ENCODE measurements at places on chromosomes 16 and 17.

DNA sequence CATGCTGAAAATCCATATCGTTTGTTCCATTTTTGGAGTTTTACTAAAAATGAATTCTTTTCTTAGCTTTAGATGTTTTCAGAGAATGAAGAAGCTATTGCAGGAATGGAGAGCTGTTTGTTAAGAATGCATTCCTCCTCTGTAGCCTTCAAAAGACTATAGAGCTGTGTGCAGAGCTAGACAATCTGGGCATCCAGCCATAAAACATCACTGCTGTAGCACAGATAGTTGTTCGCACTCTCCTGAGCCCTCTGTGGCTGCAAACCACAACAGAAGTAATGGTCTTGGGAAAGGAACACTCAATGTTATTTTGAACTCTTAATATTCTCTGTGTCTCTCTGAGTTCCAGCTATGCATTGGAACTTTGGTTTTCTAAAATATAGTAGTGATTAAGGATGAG is 4.9 kb downstream of the TNRC6C start:
- DNase-seq, result peak; percentile 93

DNA sequence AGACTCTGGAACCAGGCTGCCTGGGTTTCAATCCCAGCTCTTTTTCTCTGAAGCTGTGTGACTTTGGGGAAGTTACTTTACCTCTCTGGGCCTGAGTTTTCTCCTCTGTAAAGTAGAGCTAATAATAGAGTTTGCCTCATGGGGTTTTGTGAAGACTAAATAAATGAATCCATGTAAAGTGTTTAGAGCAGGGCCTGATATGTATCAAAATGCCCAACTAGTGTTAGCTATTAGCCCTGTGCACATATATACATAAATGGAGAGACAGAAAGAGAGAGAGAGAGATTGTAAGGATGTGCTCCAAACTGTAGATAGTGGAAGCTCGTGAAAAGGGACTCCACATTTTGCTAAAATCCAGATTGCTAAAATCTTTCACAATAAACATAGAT is 44.8 kb upstream of the HAPSTR1 start:
- no peak for DNase-seq

DNA sequence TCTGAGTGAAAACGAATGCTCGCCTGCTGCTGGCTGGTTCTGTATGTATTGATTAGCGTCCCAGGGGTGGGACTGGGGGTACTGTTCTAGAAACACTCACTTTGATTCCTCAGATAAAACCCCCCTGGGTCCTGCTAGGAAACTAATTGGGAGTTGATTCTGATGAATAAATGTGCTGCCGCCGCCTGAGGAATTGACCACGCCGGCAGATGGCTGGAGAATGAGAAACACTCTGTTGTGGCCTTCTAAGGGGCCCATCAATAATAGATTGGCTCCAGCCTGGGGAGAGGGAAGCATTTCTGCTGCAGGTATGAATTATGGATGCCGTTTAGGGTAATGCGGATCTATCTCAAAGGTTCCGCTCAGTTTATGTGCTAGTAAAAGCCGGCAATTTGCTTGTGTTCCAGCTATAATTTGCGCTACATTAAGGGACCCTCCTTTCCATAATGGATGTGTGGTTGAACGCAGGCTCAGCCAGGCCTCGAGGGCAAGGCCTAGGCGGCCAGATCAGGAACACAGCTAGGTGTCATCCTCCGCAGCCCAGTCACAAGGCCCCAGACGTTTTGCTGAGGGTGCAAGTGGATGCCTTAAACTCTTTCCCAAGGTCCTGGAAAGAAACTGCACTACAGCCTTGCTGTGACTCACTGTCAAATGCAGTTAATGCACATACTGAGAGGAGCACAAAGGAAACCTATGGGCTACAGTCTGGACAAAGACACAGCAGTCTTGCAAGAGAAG is 132.2 kb upstream of the HS3ST2 start:
- no peak for DNase-seq

DNA sequence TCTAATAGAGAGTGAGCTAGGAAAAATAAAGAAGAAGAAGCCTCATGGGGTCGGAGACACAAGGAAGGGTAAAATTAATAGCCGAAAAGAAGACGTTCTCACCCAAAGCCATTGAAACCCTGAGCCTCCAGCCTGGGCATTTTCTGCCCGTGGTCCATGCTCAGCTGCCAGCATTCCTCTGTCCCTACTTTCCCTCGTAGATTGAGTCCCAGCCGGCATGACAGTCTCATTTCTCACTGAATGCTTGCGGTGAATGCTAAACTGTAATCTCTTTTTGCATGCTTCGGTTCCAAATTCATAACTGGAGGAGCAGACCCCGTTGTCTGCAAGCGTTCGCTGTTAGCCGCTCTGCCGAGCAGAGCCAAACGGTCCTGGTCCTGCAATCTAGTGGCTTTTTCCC is 54.0 kb upstream of the COX10 start:
- no peak for DNase-seq

DNA sequence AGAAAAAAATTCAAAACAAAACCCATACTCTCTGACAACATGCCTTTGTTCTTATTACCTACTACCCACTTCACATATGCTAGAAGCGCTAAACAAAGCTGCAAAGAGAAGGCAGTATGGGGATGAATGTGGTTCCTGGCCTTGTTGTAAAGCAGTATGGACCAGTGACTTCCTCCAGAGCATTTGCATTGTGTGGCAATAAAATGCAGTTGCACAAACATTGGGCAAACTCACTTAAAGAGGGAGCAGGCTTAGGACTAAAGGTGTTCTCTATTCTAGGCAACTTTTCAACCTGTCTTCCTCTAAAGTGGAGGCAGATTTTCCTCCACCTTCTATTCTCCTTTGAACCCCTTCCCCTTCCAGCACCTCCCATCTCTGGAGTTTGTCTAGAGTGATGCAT is 17.1 kb downstream of the TMIGD1 start:
- no peak for DNase-seq

DNA sequence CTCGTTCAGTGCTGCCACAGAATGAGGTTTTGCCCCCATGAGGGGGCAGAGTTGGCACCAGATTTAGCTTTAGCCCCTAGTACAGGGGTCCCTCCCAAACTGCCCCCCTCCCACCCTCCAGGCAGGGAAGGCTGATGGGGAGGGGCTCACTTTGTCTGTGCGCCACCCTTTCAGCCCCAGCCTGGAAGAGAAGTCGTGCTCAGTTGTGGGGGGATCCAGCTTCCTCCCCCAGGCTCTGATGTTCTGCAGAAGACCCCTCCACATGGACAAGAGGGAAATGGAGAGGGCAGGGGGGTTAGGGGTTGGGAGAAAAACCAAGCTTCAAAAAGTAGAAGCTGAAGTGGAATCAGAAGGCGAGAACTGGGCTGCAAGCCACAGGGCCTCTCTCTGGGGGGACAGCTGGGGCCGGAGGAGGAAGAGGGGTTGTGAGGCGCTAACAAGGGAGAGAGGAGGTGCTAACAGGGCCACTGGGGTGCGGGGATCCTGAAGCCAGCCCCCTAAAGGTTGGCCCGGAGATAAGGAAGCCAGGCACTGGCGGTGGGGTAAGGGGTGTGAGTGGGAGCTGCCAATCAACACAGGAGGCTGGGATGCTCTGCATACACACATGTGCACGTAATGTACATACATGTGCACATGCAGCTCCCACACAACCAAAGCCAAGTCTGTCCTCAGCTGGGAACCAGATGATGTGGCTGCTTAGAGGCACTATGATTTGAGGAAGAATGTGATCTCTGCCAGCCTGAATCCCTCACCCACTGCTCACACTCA is 7.0 kb upstream of the TMEM92 start:
- no peak for DNase-seq

DNA sequence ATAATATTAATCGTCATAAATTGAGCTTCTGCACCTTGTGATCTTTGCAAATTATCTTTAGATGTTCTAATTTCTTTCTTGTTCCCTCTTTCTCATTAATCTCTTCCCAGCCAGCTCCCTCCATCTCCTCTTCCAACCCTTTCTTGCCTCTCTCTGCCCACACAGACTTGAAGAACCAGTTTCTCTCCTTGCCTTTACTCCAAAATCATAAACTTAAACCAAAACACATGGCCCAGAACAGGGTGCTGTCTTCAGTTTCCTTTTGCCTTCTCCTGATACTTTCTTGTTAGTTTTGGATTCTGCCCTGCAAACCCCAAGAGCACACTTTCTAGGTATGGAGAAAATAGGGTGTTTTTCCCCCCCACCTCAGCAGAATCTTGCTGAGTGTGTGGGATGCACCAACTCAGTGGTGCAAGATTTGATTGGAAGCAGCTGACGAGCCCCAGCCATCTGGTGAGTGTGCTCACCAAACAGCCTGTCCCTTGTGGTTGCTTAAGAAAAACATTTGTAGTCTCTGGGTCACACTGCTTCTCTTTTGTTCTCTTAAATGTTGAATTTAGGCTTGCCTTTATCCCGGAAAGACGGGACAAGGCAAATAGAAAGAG is 175.8 kb upstream of the MAF start:
- no peak for DNase-seq

All from fibroblast of skin of left quadriceps (primary cell).